ENCODE measurements at places on chromosomes 2 and 18. TPM values are rescaled to one million over a fixed set of nuclear protein-coding genes. Genes with fewer than 3 reads are reported as not detected.

The REG3A gene
- not detected for total RNA-seq

DNA sequence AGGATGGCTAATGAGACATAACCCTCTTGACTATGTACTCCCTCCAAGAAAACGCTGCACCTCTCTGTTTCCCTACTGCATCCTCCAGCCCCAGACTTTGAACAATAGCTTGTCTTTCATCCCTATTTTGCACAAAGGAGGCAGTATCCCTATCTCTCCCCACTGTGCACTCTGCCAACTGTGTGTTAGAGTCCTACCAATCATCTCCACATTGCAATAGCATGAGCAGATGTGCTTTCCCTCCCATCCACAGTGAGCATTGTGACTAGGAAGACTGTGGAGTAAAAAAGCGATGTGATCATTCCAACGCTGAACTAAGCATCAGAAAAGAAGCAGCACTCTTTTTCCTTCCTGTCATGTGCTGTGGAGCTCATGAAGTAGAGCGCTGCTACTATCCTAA is 206.3 kb upstream of the GULP1 start:
- no peak for DNase-seq
- no peaks in the 10 kb centered on the region for H3K4me1 ChIP-seq
- no peaks in the 10 kb centered on the region for H3K36me3 ChIP-seq
- no peak overlapping the region for H3K4me3 ChIP-seq
- no peaks in the 10 kb centered on the region for H3K27me3 ChIP-seq
- H3K27ac ChIP-seq = no peak overlapping the region

GRCh38 chr2:86225581-86225980 is 26.3 kb downstream of the MRPL35 start:
- peak; percentile 57 for DNase-seq
- H3K27ac ChIP-seq = peak overlapping the region; percentile 89
- no peak overlapping the region for H3K4me3 ChIP-seq
- no peaks in the 10 kb centered on the region for H3K27me3 ChIP-seq
- no peaks in the 10 kb centered on the region for H3K36me3 ChIP-seq
- peaks cover 13% of the 10 kb centered on the region for H3K4me1 ChIP-seq

DNA sequence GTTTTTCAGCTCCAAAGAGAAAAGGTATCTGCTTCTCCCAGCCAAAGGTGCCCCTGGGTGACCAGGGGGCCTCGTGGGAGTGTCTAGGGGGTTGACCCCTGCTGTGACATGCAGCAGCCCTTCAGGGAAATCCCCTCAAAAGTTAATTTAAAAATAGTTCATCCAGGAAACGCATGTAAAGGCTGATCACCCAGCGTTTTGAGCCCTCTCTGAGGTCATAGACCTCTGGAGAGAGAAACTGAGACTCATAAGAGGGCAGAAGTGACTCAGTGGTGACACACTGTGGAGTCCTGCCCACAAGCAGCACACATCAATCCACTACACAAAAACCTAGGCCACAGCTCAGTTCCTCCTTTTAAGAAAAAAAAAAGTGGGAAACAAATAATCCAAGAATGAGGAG is 11.9 kb downstream of the GAL3ST2 start:
- peaks cover 11% of the 10 kb centered on the region for H3K36me3 ChIP-seq
- H3K27me3 ChIP-seq = peaks cover 1% of the 10 kb centered on the region
- H3K27ac ChIP-seq = peak overlapping the region; percentile 72
- peaks cover 15% of the 10 kb centered on the region for H3K4me1 ChIP-seq

GRCh38 chr2:24886691-24887304 is 33.2 kb downstream of the ADCY3 start:
- DNase-seq = no peak
- H3K27me3 ChIP-seq = no peaks in the 10 kb centered on the region
- H3K36me3 ChIP-seq = peaks cover 22% of the 10 kb centered on the region
- H3K4me3 ChIP-seq = no peak overlapping the region
- H3K4me1 ChIP-seq = peaks cover 19% of the 10 kb centered on the region
- peak overlapping the region; percentile 19 for H3K27ac ChIP-seq

GRCh38 chr2:76977846-76978727 is 544.1 kb downstream of the LRRTM4 start:
- H3K27me3 ChIP-seq = no peaks in the 10 kb centered on the region
- DNase-seq = no peak

DNA sequence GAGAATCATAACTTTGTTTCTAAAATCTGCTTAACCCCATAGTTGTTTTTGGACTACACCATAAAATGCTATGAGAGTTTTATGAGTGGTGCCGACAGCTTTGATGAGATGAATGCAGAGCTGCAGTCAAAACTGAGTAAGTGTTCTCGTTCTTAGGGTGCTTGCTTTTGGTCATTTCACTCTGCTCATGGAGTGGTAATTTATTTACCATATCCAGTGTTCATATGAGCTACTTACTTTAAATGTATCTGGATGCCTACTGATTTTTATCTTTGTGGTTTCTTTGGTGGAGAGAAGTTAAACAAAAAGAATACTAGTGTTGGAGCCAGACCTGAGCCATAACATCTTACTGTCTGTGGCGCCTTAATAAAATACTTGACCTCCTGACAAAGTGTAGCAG is 16.4 kb downstream of the NDC80 start:
- H3K27ac ChIP-seq = peak overlapping the region; percentile 60
- DNase-seq = no peak
- peaks cover 71% of the 10 kb centered on the region for H3K36me3 ChIP-seq
- peaks cover 41% of the 10 kb centered on the region for H3K4me1 ChIP-seq
- H3K27me3 ChIP-seq = no peaks in the 10 kb centered on the region
- H3K4me3 ChIP-seq = peak overlapping the region; percentile 7

DNA sequence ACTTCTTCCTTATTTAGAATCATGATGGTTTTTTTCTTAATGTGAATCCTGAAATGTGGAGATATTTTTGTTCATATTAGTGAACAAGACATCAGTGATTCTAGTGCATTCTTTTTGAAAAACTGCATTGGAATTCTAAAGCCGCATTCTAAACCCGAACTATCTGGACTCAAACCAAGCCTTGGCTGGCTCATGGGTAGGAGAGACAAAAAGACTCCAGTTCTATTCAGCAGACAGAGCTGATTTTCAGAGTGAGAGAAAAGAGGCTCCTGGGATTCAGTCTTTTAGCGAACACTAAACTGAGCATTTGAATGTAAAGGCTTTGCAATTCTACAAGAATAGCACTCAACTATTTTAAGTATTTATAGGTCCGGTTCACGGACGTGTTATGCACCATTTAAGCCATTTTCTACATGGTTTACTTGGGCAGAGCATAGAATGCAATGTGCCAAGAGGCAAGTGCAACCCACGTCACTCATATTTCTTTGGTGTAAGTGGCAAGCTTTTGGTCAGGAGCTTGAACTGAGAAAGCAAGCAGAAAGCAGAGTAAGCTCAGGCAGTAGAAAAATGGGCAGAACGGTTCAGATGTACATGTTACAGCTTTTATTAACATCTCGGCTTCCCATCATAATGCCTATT is 227.3 kb upstream of the RAB12 start:
- H3K27me3 ChIP-seq = no peaks in the 10 kb centered on the region
- no peaks in the 10 kb centered on the region for H3K36me3 ChIP-seq
- H3K4me3 ChIP-seq = no peak overlapping the region
- no peaks in the 10 kb centered on the region for H3K4me1 ChIP-seq

DNA sequence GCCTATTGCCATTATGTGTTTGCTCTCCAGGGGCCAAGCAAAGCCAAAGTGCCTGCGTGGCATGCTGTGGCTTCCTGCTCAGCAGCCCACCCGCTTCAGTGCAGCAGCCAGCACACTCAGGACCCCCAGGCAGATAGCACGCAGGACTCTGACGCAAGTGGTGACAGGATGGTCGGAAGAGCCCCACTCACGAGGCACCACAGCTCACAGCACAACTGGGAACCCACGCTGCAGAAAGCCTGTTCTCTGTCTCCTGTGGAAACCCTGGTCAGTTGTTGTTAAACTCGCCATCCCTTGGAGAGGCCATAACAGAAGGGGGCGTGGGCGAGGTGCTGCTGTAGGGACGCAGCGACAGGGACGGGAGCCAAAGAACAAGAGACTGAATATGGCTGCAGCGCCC is 76.4 kb downstream of the HDAC4 start:
- DNase-seq = no peak
- peak overlapping the region; percentile 67 for H3K27ac ChIP-seq
- peaks cover 31% of the 10 kb centered on the region for H3K36me3 ChIP-seq
- H3K27me3 ChIP-seq = no peaks in the 10 kb centered on the region
